ENCODE measurements at places on chromosomes 2 and 18.
A peak's percentile ranks its signal among the peaks of the same experiment; 100 is the strongest.

DNA sequence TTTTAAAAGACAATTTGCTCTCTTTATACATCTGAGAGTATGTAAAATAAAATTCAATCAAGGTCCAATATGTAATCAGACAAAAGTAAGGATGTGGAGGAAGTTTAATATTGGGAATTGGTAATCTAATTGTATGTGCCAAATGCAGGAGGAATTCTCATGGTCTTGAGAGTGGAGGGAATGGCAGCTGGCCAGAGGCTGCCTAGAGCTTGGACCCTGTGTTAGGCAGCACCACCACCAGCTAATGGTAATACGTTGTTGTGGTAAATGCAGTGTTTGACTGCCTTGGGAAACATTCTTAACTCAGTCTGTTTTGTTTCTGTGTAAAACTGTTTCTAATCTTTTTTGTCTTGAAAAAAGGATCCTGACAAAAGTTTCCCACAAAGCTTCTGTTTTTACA, 30.0 kb downstream of the GALNT1 start:
- DNase-seq, result no peak

GRCh38 chr2:239545741-239546392, 145.0 kb upstream of the HDAC4 start:
- no peak for DNase-seq

DNA sequence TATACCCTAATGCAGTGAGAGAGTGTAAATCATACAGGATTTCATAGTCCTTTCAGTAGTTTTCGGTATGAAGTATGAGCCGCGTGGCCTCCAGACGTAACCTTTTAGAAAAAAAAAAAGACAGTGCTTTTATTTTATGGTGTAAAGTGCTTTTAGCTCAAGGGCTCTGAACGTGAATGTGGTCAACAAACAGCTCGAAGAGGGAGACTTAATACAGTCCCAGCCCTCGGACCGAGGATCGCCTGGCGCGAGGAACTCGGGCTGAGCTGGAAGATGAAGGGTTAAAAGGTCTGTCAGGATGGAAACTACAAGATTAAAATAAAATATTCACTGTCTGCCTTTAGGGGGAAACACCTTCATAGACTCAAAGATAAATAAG, 4.0 kb upstream of the BCL11A start:
- DNase-seq, result no peak

DNA sequence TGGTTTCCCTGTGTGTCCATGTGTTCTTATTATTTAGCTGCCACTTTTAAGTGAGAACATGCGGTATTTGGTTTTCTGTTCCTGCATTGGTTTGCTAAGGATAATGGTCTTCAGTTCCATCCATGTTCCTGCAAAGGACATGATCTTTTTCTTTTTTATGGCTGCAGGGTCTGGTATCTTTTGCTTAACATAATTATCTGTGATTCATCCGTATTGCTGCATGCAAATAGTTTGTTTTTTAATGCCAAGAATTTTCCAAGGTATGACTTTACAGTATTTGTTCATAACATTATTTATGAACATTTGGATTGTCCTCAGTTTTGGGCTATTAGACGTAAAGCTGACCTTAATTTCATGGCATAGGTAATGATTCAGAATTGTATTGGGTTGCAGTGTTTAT, 17.8 kb downstream of the GIGYF2 start:
- DNase-seq, result no peak

DNA sequence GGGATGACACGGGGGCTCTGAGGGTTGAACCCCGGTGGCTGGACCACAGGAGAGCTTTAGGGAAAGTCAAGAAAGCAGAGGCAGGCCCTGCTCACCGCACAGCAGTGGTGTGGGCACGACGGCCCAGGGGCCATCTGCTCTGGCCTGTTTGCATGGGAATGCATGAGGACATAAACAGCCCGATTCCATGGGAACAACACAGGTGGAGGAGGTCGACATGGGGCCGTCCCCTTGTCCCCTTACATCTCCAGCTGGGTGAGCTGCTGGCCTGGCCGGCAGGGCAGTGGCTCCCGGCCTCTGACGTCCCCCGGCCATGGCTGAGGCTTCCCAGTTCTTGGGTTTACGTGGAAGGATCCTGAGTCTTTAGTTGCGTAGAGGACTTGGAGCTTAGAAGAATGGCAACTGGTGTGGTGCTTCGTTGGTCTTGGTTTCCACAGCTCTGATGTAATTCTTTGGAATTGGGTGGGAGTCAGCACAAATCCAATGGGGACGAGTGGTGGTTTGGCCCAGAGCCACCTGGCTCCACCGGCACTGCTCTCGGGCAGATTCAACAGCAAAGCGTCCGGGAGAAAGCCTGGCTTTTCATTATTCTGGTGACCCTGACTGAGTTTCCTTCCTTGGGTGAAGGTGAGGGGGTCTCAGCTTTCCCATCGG, 98.3 kb upstream of the HDAC4 start:
- DNase-seq, result no peak

DNA sequence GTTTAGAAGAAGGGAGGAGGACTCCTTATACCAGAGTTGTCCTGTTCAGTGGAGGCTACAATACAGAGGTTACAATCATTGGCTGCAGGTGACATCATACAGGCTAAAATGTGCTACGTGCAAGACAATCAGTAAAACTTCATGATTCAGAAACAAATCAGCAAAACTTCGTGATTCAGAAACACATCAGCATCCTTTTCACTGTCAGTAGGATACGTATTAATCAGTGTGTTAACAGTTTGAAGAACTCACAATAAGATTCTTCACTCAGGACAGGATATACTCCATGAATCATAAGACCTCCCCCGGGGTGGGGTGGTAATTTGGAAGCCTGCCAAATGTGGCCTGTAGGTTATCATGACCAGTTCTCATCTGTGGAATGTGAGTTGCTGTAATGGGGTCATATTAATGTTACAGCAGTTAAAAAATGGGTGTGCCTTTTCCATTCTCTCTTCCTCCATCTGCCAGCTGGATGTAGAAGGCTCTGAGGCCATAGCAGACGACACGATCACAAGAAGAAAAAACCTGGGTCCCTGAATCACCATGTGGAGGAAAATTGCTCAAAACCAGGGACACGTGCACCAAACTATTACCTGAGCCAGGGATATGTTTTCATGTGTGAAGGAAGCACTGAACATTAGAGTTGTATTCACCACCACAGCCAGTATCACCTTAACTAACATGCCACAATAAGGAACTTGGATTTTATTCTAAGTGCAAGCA, 134.8 kb upstream of the CREB1 start:
- peak; percentile 5 for DNase-seq

GRCh38 chr2:64865073-64865830, 123.9 kb upstream of the SLC1A4 start:
- peak; percentile 40 for DNase-seq

DNA sequence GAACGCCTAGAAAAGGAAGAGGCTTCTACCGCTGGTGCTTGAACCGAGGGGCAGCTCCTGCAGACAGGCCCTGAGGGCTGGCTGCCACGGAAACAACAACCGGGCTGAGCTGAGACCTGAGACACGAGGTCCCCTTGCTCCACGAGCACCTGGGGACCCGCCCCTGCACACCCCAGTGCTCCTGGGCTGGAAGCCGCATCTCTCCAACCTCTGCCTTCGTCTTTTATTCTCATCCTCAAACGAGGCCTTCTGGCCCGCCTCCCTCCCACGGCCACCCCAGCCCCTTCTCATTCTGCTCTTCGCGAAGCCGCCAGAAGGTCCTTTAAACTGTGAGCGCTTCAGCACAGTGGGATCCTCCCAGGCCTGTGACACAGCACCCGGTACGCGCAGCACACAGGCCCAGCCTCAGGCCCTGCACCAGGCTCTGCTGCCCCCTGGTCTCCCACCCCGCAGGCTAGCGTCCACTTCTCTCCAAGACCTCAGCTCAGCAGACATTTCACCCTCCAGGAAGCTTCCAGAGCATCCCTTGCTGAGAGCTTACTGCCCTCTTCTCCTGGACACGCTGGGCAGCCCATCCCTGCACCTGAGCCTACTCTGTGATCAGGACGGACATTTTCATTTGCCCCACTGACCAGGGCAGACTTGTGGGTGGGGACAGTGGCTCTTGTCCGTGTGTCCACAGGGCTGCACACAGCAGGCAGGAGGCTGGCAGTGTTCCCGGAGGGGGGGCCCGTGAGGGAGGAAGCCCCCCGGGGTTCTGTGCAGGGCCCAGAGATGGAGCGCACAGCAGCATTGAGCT, 149.7 kb downstream of the PXDN start:
- DNase-seq, result no peak

- no peak for DNase-seq
Observed at GRCh38 chr2:169839954-169840746, 12.9 kb downstream of the UBR3 start.

GRCh38 chr18:25314151-25314837, 37.7 kb downstream of the ZNF521 start:
- DNase-seq, result no peak

- DNase-seq, result no peak
Observed at GRCh38 chr2:33467413-33467812, 9.0 kb upstream of the RASGRP3 start.

- no peak for DNase-seq
Observed at GRCh38 chr2:219627103-219628100, at the start of gene SLC4A3. TSS of gene SLC4A3 (plus strand) at chr2:219627630. CDS start at chr2:219627993, 363 bp downstream.

DNA sequence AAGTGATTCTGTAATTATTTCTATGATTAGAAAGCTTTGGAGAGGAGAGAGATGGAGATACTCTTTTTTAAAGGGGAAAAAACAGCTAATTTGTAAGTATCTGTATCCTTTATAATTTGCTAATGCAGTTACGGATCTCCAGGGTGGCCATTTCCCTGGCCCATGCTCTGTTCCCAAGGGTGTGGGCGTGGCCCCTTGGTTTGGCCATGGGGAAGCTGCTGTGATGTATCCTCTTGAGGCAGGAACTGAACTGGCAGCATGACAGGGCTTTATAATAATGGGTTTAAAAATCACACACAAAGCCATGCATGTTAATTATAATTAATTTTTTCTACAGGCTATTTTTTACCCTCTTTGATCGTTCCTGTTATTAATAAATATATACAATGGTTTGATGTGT, 27.0 kb downstream of the TRAPPC12 start:
- DNase-seq, result no peak

- DNase-seq, result no peak
Observed at GRCh38 chr2:237181844-237182243, 96.2 kb downstream of the COPS8 start.

GRCh38 chr18:61086657-61087056, 246.6 kb upstream of the CDH20 start:
- no peak for DNase-seq

GRCh38 chr2:120539937-120540718, 194.2 kb downstream of the INHBB start:
- no peak for DNase-seq

GRCh38 chr2:83233326-83233725, 1225.8 kb downstream of the SUCLG1 start:
- no peak for DNase-seq

DNA sequence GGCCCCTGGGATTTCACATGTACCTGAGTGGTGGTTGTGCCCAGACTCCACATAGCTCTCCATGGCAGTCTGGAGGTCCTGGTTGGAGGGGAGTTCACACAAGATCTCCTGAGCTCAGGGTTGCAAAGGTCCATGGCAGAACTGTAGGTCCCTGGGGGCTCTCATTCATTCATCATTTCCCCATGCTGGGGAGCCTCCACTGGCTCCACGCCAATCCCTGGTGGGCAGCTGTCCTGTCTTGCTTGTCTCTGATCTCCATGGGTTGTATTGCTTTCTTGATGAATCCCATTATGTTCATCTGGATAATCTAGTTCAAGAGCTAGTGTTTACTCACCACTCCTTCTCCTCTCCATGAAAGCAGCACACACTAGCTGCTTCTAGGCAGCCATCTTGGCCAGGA, 42.4 kb downstream of the ZSWIM2 start:
- DNase-seq, result no peak

GRCh38 chr18:34738175-34738894, 28.2 kb downstream of the DTNA start:
- no peak for DNase-seq

DNA sequence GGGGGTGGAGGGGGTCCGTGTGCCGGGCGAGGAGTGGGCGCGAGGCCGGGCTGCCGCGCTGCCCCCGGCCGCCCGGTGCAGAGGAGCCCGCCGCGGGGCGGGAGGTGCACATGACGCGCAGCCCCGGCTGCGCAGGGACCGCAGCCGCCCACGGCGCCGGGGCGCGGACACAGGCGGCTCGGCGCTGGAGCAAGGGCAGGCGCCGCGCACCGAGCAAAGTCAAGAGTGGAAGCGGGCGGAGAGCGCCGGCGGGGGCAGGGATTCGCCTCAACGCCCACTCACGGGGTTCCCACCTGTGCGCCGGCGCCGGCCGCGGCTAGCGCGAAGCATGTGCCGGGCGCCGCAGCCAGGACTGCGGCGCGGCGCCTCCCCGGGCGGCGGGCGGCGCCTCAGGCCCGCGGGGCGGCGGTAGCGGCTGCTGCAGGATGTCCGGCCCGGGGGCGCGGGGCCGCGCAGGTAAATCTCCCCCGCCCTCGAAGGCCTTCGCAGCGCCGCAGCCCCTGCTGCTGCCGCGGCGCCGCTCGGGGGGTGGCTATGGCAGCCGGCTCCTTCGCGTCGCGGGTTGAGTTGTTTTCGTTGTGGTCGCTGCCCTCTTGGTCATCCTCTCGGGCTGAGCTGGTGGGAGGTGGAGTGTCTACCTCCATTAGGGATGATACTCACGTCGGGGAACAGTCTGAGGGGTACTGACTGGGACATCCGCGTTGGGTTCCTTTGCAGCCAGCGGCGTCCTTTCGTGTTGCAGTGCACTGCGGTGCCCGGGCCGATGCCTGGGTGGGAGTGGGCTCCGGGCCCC, 216.3 kb upstream of the DTNA start:
- DNase-seq, result no peak

DNA sequence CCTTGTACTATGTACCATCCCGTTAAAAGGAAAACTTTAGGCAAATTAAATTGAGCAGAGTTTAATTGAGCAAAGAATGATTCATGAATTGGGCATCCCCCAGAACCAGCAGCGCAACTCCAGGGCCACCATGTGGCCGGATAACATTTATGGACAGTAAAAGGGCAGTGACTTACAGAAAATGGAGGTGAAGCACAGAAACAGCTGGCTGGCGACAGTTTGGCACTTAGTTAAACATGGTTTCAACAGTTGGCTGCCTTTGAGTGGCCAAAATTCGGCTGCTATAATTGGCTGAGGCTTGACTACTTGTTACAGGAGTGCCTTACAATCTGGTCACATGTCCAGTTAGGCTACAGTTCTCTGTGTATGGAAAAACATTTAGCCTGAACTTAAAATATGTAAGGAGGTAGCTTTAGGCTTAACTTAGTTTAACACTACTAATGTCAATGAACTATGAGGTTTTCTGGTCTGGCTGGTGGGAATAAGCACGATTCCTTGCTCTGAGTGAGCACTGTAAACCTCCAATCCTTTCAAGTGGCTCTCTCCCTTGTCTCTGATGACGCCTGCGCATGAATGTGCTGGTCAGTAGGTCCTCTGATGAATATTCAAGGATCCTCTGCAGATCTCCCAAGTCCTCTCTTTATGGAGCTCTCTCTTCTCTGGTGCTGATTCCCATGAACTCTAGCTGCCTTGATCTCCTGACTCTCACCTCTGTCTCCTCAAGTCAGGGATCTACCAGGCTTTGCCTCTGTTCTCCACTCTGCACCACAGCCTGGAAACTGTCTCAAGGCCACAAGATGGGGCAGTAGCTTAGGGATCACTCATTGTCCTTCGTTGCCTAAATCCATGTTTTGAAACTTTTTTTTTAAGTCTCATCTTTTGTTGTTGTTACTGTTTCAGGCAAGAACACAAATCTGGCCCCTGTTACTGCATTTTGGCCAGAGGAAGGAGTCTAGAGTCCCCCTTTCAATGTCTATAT, 24.4 kb upstream of the RAB31 start:
- DNase-seq, result no peak
